ENCODE measurements at places on chromosomes 6 and 20.
A peak's percentile ranks its signal among the peaks of the same experiment; 100 is the strongest.

GRCh38 chr6:143179096-143179495 lies 118.4 kb downstream of the AIG1 start:
- no peak for DNase-seq

DNA sequence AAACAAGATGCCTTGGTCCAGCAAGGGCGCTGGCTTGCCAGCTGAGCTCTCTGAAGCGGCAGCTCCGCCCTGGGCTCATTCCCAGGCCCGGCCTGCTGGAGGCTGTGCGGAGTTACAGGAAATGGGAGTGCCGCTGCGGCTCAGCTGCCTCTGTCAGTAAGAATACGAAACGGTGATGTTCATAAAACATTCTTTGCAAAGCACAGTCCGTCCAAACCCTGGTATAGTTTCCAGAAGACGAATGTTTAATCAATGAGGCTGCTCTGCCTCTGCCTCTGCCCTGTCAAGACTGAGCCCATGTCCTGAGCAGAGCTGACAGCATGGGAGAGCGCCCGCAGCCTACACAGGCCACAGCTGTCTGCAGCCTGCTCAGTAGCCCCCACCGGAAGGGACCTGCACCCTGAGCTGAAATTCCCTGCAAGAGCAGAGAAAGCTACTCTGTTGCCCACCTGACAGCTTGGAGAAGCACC lies 153.3 kb upstream of the SNX9 start:
- DNase-seq, result no peak

- DNase-seq, result no peak
These were observed 127.3 kb upstream of the NT5E start for GRCh38 chr6:85322446-85323105.

GRCh38 chr6:139883776-139884175 lies 509.3 kb upstream of the CITED2 start:
- DNase-seq, result no peak

- no peak for DNase-seq
These were observed 65.1 kb downstream of the HIVEP1 start for GRCh38 chr6:12077021-12077710.

DNA sequence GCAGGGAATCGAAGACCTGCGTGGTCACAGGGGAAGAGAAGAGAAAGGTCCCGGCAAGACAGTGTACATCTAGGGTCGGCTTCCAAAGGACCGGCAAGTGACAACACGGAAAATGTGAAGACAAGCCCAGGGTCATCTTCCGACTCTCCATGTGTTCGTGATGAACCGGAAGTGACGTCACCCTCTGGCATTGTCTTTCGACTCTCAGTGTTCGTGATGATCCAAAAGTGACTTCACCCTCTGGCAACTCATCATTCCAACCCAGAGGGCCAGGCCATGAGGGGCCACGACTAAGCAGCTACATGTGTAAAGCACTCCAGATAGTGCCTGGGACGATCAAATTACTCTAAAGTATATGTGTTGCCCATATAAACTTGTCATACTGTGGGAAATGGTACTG lies 290.8 kb downstream of the THBS2 start:
- no peak for DNase-seq

GRCh38 chr6:3419624-3420272 lies 37.1 kb downstream of the SLC22A23 start:
- no peak for DNase-seq

GRCh38 chr20:36298795-36299339 lies 7.3 kb upstream of the DLGAP4 start:
- DNase-seq, result no peak

- no peak for DNase-seq
These were observed 75.4 kb downstream of the ADAT2 start for GRCh38 chr6:143375022-143375585.

DNA sequence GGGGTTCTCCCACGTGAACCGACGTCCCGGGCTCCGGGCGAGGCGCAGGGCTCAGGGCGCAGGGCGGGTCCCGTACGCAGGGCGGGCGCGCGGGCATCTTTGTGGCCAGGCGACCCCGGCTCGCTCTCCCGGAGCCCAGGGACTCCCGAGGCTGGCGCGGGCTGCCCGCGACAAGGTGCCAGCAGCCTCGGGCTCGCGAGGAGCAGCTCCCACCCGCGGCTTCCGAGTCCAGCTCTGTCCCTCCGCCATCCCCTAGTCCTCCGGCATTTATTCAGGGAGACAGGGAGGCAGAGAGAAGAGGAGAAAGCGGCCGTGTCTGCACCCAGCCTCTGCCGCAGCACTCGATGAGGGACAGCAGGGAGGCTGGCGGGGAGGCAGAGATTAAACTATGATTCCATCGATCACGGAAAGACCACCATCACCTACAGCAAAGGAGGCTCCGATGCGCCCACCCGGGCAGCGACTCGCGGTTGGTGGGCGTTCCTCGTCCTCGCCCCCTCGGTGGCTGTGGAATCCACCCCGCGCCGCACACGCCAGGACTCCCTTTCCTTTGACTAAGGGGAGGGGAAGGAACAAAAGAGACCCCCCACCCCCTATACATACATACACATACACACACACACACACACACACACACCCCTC lies 1.1 kb downstream of the RGS17 start:
- DNase-seq, result no peak

DNA sequence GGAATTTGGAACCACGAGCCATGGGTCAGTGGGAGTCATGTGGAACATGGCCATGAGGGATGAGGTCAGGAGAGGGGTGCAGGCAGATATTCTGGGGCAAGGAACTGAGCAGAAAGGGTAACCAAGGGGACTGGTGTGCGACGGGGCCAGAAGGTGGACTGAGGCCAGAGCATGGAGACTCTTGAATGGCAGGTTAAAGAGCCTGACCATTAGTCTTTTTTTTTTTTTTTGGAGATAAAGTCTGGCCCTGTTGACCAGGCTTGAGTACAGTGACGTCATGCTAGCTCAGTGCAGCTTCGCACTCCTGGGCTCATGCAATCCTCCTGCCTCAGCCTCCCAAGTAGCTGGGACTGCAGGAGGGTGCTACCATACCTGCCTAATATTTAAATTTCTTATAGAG lies 64.0 kb downstream of the RREB1 start:
- DNase-seq, result no peak

DNA sequence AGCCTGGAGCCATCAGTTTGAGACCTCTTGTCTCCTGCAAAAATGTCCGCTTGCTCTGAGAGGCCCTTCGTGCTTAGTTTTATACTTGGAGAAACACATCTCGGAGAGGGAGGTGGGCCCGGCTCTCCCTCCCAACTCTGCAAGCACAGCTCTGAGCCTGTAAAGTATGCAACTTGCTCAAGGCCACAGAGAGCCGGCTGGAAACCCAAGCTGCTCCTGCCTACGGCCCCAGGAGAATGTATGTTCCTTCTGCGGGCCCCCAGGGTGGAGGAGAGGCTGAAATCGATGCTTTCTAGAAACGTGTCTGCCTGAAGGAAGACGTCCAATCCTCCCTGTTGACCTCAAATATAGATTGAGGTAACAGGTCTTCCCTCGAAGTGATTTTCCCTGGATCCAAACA lies 205.4 kb downstream of the PREX1 start:
- no peak for DNase-seq

- peak; percentile 69 for DNase-seq
These were observed 327.5 kb downstream of the SYNE1 start for GRCh38 chr6:152309648-152310047.

- DNase-seq, result no peak
These were observed 830.9 kb upstream of the GJE1 start for GRCh38 chr6:141301779-141302178.

DNA sequence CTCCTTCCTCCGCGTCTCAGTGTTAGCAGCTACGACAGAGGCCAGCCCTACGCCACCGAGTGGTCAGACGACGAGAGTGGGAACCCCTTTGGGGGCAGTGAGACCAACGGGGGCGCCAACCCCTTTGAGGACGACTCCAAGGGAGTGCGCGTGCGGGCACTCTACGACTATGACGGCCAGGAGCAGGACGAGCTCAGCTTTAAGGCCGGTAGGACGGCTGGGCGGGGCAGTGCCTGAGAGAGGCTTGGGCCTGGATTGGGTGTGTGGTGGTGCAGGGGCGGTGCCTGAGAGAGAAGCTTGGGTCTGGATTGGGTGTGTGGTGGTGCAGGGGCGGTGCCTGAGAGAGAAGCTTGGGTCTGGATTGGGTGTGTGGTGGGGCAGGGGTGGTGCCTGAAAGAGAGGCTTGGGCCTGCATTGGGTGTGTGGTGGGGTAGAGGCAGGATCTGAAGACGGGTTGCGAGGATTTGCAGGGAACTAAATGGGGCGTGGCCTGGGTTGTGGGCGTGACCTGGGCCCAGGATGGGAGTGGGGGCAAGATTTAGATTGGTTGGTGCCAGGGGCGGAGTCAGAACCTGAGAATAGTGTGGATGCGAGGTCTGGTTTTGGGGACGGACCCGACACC lies 24.4 kb downstream of the SPDEF start:
- no peak for DNase-seq

DNA sequence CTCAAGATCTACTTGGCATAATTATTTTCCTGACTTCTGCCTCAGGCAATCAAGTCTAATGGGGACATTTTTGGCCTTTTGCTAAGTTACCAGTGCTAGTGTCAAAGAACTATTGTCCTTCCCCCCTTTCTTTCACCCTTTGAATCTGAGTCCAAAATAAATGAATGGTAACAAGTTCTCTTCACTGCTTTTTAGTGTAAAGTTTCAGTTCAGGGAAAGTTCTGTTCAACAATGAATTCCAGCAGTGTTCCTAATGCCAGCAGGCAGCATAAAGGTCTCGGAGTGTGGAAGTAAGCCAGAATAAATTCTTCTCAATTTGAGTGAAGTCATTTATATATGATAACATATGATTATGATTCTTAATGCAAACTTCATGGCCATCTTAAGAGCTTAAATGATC lies 20.8 kb upstream of the TSPYL1 start:
- DNase-seq, result no peak
